ENCODE measurements at places on chromosomes 12 and 14. TPM values are rescaled to one million over a fixed set of nuclear protein-coding genes. Genes with fewer than 3 reads are reported as not detected.
A peak's percentile ranks its signal among the peaks of the same experiment; 100 is the strongest.

DNA sequence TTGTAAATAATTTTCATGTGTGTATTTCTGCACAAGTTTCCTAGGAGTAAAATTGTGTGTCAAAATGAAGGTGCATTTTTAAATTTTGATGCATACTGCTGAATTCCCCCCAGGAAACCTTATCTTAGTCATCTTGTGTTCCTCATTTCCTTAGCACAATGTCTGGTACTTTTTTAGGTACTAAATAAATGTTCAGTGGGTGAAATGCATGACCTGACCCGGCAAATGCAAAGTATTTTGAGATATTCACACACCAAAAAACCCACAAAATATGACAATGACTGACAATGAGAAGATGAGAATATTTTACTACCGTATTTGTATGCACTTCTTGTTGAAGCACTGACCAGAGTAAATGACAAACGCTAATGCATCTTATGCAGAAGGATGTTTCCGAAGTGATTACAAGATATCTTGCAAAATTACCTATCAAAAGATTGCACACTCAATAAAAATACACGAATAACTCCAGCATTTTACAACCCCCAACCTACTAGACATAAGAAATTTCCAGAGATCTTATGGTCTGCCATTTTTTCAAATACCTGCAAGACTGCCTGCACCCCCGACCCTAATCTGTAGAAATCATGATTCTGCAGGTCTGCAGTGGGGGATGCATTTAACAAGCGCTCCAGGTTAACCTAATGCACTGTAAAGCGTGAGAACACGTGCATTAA lies 895 bp upstream of the PRKAB1 start:
- H3K27ac ChIP-seq: peak overlapping the region; percentile 94
- H3K4me1 ChIP-seq: peaks cover 36% of the 10 kb centered on the region
- peak overlapping the region; percentile 95 for H3K4me3 ChIP-seq
- H3K27me3 ChIP-seq: peaks cover 5% of the 10 kb centered on the region
- H3K36me3 ChIP-seq: peaks cover 21% of the 10 kb centered on the region

- no peak for DNase-seq
- no peak overlapping the region for H3K4me3 ChIP-seq
- H3K36me3 ChIP-seq: peaks cover 5% of the 10 kb centered on the region
- no peaks in the 10 kb centered on the region for H3K4me1 ChIP-seq
- no peak overlapping the region for H3K27ac ChIP-seq
Observed at GRCh38 chr12:39764944-39765560, 145.4 kb upstream of the ABCD2 start.

The TPH2 gene
- total RNA-seq: not detected

GRCh38 chr14:40955131-40955505 lies 651.6 kb upstream of the LRFN5 start:
- H3K27me3 ChIP-seq: no peaks in the 10 kb centered on the region
- H3K36me3 ChIP-seq: no peaks in the 10 kb centered on the region
- DNase-seq: no peak
- H3K27ac ChIP-seq: no peak overlapping the region
- H3K4me3 ChIP-seq: no peak overlapping the region

GRCh38 chr12:52020539-52021336 lies 14.0 kb downstream of the TAMALIN start:
- H3K4me3 ChIP-seq: peak overlapping the region; percentile 77
- no peaks in the 10 kb centered on the region for H3K36me3 ChIP-seq
- peak; percentile 77 for DNase-seq
- H3K27me3 ChIP-seq: no peaks in the 10 kb centered on the region
- peaks cover 26% of the 10 kb centered on the region for H3K4me1 ChIP-seq

DNA sequence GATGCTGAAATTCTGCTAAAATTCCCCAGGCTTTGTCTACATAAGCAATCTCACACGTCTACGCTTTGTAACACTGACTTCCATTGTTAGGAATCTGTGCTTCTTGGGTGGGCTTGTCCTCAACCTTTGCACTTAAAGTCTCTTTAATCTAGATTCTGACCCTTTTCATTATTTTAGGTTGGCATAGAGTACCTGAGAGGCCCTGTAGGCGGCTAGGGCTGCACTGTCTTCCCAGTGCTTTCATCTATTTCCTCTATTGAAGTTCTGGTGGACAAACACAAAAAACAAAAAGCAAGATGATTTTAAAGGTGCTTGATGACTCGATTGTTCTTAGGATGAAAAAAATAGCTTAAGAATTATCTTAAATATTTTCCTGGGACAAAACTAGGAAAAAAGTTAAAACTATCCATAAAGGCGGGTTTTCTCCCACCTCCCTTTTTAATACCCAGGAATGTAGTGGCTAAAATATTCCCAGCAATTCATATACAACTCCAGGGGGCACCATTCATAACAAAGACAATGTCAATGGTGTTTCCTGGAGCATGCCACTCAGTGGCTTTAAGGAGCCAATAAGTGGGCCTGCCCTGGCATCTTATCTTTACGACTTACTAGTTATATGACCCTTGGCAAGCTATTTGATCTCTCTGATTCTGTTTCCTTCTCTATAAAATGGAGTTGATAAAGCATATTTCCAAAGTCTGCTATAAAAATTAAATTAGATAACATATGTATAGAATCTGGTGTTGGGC lies 197.5 kb downstream of the STXBP6 start:
- H3K36me3 ChIP-seq: no peaks in the 10 kb centered on the region
- no peak for DNase-seq
- no peak overlapping the region for H3K27ac ChIP-seq
- peaks cover 15% of the 10 kb centered on the region for H3K27me3 ChIP-seq

DNA sequence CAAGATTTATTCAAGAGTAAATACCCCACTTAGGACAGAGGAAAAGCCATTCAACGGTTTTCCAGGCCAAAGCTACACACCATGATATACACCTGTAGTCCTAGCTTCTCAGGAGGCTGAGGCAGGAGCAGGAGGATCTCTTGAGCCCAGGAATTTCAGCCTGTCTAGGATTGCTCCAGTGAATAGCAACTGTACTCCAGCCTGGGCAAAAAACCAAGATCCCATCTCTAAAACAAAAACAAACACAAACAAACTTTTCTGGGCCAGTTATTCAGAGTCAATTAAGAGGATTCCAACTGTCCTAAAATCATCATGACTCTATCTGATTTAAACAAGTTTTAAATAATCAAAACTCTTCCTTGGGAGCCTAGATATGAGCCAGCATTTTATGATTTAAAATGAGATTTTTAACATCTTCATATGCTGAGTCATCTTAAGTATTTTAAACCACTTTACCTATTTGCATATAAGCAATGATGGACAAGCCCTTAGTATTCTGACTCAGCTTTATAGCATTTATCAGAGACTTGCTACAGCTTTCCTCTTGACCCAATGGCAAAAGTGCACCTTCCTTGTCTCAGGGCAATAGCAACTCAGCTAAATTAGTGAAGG lies 77.1 kb downstream of the KCNMB4 start:
- no peak overlapping the region for H3K4me3 ChIP-seq
- H3K36me3 ChIP-seq: no peaks in the 10 kb centered on the region

- no peak for DNase-seq
Observed at GRCh38 chr12:88122666-88123065, 19.2 kb downstream of the CEP290 start.

The ATN1 gene
- total RNA-seq: 31.0 TPM

GRCh38 chr12:94916663-94917062 lies 86.8 kb downstream of the NDUFA12 start:
- no peak overlapping the region for H3K27ac ChIP-seq
- no peak overlapping the region for H3K4me3 ChIP-seq
- DNase-seq: no peak
- H3K27me3 ChIP-seq: no peaks in the 10 kb centered on the region

DNA sequence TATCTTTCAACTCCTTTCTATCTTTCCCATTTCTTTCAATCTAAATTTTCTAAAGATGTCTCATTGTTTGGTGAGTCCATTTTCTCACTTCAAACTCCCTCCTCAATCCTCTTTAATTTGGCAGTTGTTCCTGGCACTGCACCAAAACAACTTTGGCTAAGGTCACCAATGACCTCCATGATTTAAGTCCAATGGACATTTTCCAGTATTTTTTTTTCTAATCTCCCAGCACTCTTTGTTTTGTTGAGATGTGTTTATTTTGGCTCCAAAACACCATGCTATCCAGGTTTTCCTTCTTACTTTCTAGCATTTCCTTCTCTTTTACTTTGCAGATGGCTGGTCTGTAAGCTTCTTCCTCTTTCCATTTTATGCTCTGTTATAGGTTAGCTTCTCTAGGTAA lies 42.5 kb upstream of the OTOGL start:
- no peaks in the 10 kb centered on the region for H3K4me1 ChIP-seq
- no peaks in the 10 kb centered on the region for H3K27me3 ChIP-seq
- DNase-seq: no peak
- H3K36me3 ChIP-seq: no peaks in the 10 kb centered on the region
- H3K27ac ChIP-seq: no peak overlapping the region

- no peaks in the 10 kb centered on the region for H3K27me3 ChIP-seq
- H3K4me1 ChIP-seq: peaks cover 24% of the 10 kb centered on the region
- no peak overlapping the region for H3K27ac ChIP-seq
- H3K4me3 ChIP-seq: no peak overlapping the region
- peaks cover 27% of the 10 kb centered on the region for H3K36me3 ChIP-seq
- DNase-seq: no peak
Observed at GRCh38 chr12:820336-820735, 68.0 kb downstream of the WNK1 start.

DNA sequence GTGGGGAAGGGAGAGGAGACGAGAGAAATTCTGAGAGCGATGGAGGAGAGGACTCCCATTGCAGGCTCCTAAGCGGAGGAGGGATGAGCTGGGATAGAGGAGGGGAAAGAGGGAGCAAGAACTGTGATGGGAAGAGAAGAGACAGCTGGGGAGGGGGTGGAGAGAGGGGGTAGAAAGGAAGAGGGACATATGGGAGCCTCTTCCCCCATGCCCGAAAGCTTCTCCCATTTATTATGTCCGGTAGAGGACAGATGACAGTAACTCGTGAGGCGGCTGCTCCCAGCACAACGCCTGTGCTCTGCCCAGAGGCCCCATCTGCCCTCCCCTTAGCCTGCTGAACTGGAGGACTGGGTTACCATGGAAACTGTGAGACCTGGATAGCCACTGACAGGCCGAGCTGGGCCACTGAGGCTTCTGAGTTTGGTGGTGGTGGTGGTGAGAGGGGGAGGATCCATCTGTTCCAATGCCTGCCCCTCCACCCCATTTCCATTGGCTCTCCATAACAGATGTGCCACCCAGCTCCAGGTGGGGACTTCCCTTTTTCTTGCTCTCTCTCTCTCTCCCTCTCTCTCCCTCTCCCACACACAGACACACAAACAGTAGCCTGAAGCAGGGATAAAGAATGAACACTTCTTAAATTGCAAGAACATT lies 8.3 kb downstream of the CPNE6 start:
- no peak overlapping the region for H3K27ac ChIP-seq
- no peak overlapping the region for H3K4me3 ChIP-seq
- no peaks in the 10 kb centered on the region for H3K27me3 ChIP-seq
- peaks cover 33% of the 10 kb centered on the region for H3K4me1 ChIP-seq
- DNase-seq: no peak
- H3K36me3 ChIP-seq: no peaks in the 10 kb centered on the region

- no peak for DNase-seq
- H3K27ac ChIP-seq: no peak overlapping the region
- no peaks in the 10 kb centered on the region for H3K36me3 ChIP-seq
- no peaks in the 10 kb centered on the region for H3K27me3 ChIP-seq
- H3K4me3 ChIP-seq: no peak overlapping the region
Observed at GRCh38 chr12:100942984-100943749, 148.6 kb downstream of the ANO4 start.

GRCh38 chr14:35399083-35399937 lies 5.2 kb downstream of the NFKBIA start:
- no peaks in the 10 kb centered on the region for H3K27me3 ChIP-seq
- H3K4me3 ChIP-seq: no peak overlapping the region

DNA sequence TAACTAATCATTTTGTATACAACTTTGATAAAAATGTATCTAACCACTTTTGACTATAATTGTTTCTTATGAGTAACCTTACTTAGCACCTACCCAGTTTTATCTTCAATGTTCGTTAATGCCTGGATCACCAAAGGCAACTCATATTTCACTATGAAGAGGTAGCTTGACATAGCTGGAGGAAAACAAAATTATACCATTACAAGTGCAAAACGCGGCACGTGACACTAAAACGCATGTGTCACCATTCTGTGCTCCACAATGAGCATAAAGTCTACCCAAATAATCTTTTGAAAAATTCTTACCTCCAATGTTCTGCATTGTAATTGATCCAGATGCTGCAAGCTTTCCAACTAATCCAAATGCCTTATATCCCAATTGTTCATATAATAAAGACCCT lies 5.8 kb downstream of the SLC38A2 start:
- DNase-seq: no peak
- H3K27me3 ChIP-seq: no peaks in the 10 kb centered on the region
- H3K4me3 ChIP-seq: peak overlapping the region; percentile 95
- H3K4me1 ChIP-seq: peaks cover 69% of the 10 kb centered on the region

DNA sequence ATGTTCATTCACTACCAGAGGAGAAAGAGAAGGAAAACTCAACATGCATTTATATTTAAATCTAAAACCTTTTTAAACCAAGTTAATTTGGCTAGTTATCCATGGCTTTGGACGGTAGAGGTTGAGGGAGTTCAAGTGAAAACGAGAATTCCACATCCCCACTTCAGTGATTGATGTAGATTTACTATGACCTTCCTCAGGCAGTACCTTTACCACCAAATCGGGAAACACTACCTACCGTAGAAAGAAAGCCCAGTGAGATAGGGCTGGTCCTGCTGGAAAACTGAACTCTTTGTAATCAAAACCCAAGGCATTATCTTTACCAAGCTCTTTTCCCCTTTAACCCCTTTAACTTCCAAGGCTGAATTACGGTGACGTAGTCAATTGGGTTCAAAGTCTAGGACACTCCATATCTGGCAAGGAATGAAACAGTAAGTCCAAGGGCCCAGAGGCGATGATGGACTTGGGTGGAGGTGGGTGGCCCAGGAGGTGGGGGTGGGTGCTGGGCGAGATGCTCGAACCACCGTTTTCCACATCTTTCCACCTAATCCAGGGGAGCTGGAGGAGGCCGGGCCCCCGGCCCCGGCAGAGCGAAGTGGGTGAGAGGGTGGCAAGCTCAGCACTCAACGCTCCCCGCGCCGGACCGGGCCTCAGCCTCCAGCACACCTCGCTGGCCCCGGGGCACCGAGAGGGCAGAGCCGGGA lies 618 bp downstream of the SEC23A start:
- peak overlapping the region; percentile 99 for H3K4me3 ChIP-seq
- H3K27me3 ChIP-seq: no peaks in the 10 kb centered on the region
- no peak for DNase-seq
- peak overlapping the region; percentile 63 for H3K27ac ChIP-seq

GRCh38 chr12:96501908-96502307 lies 12.5 kb downstream of the CFAP54 start:
- no peak for DNase-seq
- no peak overlapping the region for H3K4me3 ChIP-seq
- peaks cover 32% of the 10 kb centered on the region for H3K4me1 ChIP-seq
- peaks cover 1% of the 10 kb centered on the region for H3K36me3 ChIP-seq

- no peak overlapping the region for H3K27ac ChIP-seq
- H3K4me3 ChIP-seq: no peak overlapping the region
- no peaks in the 10 kb centered on the region for H3K27me3 ChIP-seq
Observed at GRCh38 chr12:112103758-112104503, 4.7 kb downstream of the NAA25 start.

GRCh38 chr12:107622001-107622400 lies 63.6 kb upstream of the PWP1 start:
- no peaks in the 10 kb centered on the region for H3K27me3 ChIP-seq
- H3K27ac ChIP-seq: no peak overlapping the region
- H3K36me3 ChIP-seq: peaks cover 24% of the 10 kb centered on the region
- no peak overlapping the region for H3K4me3 ChIP-seq
- DNase-seq: no peak

The SERPINA12 gene
- total RNA-seq: not detected

The AQP6 gene
- total RNA-seq: not detected

- no peak for DNase-seq
- H3K4me1 ChIP-seq: no peaks in the 10 kb centered on the region
- no peaks in the 10 kb centered on the region for H3K27me3 ChIP-seq
Observed at GRCh38 chr12:127760996-127761395, 506.0 kb upstream of the TMEM132C start.
